ENCODE measurements at places on chromosomes 4 and X.

GRCh38 chrX:30821116-30821515 lies 67.9 kb downstream of the TAB3 start:
- no peak for DNase-seq

- DNase-seq, result no peak
Measured at GRCh38 chrX:133538148-133538547, 122.9 kb upstream of the GPC4 start.

DNA sequence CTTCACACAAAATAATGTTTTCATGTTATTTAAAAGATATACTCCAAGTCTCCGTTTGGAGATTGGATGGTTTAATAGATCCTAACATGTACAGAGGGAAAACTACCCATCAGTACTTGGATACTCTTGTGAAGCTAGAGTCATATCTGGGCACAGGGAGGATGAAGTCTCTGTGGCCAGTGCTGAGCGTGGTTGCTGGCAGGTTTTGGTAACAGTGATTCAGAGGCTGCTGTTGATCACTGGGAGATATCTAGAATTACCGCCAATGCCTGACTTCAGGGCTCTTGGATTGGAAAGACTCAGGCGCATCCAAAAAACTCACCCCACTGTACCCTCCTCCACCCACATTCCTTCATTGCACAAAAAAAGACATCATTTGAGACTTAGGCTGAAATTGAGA lies 107.2 kb upstream of the PGRMC2 start:
- no peak for DNase-seq

DNA sequence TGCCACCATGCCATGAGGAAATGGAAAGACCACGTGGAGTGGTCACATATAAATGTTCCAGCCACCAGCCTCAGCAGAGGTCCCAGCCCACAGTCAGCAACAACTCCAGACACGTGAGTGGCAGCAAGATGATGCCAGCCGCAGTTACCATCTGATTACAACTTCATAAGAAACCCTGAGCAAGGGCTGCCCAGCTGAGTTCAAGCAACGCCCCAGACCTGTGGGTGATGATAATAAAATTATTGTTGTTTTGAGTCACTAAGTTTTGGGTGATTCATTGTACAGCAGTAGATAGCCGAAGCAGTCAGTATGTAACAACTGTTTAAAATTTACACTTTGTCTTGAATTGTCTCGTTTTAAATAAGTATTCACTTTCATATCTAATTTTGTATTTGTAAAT lies 5.8 kb upstream of the CCNG2 start:
- no peak for DNase-seq

- DNase-seq, result no peak
Measured at GRCh38 chrX:10884246-10884645, 226.9 kb upstream of the HCCS start.

GRCh38 chr4:124449881-124450280 lies 262.7 kb downstream of the ANKRD50 start:
- no peak for DNase-seq

DNA sequence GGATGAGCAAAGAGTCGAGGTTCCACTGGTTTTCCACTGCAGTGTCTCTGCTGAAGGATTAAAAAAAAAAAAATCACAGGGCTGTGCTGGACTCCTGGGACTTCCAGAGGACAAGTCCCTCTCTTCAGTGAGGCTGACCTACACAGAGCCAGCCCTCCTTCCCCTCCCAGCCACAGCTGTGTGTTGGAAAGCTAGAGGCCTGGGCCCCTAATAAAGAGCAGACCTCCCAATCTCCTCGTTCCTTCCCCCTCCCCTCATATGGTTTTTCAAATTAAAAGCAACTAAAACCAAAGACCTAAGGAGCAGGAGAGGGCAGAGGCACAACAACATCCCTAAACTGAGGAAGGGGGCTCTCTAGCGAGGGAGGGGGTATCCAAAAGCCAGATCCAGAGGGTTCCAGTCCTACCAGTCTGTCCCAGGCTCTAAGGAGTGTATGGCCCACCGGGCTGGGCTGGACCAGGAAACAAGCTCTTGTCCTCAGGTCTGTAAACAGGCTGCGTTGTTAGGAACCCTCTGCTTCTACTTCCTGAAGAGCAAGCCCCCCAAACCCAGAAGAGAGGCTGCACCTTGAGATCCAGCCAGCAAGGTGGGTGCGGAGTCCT lies 4.0 kb upstream of the PDGFRA start:
- DNase-seq, result no peak

DNA sequence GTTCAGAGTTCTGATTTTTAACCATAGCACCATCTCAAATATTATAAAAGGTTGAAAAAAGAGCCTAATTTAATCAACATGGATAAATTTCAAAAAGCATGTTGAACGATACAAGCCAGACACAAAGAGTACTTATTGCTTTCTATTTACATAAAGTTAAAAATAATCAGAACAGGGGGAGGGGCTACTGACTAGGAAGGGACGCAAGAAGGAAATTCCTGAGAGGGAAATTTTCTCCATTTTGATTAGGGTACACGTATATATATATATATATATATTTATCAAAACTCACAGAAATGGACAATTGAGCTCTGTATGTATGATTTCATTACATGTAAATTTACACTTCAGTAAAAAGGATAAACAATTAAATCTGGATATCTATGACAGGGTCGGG lies 482 bp upstream of the MBTPS2 start:
- DNase-seq, result no peak

DNA sequence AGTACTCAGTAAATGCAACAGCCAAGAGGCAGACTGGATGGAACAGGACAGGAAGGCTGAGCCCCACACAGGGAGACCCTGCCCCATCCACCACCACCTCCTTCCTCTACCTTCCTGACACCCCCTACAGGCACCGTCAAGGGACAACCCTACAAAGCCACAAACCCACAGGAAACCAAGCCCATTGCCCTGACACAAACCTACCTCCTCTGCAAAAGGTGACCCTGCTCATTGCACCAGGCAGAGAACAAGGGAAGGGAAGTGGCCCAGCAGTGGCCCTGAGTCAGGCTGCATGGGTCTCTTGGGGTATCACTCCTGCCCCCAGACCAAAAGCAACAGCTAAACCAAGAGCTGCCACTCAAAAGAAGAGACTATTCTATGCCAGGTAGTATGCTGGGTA lies 21.0 kb downstream of the JAKMIP1 start:
- DNase-seq, result peak; percentile 39

DNA sequence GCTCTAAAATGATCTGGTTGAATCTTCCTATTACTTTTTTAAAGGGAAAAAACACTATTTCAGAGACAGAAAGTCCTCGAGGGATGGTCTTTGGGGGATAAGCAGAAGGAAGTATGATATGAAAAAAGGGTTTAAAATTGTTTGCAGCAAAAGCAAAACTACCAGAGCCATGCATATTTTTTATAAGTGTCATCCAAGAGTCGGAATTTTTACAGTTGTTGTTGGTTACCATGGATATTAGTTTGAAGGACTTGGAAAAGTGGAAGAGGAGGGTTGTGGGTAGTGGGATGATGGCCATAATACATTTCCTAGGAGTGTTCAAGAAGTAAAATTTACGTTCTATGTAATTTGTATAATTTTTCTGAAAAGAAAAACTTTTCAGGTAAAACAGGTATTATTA lies 134.4 kb downstream of the PCDH7 start:
- no peak for DNase-seq

- no peak for DNase-seq
Measured at GRCh38 chr4:159252491-159252890, 149.6 kb downstream of the RAPGEF2 start.

DNA sequence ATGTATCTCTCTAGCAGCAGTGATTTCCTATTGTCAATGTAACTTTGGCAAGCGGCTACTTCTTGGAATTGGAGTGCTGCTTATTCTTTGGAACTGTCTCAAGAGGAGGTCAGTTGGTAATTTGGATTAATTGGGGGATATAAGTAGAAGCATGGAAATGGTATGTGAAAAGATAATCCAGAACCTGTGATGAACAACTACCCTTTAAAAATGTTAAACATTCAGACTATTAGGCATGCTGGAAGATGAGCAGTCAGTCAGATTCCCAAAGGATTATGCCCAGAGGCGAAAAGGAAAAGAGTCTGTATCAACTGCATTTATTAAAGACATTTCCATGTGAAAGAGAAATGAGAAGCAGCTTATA lies 62.5 kb downstream of the SEC24D start:
- no peak for DNase-seq

GRCh38 chrX:41086627-41086932 lies 1.3 kb downstream of the USP9X start:
- no peak for DNase-seq

DNA sequence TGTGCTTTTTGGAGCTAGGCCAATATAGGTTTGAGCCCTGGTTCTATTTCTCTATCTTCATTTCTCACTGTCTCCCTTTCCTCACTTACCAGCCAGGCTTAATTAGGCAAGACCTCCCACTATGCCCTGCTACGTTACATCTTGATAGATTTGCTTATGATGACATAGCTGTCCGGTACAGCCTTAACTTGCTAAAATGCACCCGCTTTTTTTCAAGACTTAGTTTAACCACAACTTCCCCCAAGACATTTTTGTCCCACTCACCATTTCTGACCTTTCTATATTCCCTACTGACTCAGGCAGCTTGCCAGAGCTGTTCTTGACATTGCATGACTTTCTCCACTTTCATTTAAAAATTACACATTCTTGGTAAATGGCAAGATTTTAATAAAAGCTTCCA lies 152.6 kb downstream of the MID1 start:
- no peak for DNase-seq

DNA sequence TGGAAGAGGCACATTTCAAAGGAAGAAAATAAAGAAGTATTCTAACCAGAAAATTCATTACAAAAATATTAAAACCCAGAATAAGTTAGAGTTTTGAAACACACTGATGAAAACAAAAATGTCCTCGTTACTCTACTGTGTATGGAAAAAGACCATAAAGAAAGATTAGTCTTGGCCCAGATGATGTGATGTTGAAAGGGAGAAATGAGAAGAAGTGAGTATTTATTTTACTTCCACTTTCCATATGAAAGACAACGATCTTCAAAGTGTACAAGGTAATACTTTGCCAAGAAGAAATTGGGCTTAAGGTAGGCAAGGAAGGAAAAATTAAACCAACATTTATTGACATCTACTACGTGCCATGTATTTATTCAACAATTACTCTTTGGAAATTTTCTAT lies 48.6 kb upstream of the EMCN start:
- DNase-seq, result no peak

- no peak for DNase-seq
Measured at GRCh38 chr4:5852523-5853202, 40.2 kb downstream of the CRMP1 start.

DNA sequence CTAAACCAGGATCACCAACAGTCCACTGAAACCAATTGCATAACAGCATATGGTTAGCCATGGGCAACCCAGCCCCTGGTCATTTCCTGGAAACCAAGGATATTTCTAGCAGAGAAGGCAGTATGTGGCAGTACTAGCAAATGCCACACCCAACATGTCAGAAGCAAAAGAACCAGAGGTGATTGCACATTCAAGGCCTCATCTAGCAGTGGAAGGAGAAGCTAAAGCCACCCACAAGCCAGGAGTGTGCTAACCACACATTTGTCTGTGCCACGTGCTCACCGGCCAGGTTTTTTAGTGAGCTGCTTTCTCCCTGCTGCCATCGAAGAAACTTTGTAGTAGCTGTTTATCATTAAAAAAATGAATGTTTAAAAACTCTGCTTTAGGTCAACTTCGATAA lies 42.0 kb downstream of the TEC start:
- DNase-seq, result no peak

DNA sequence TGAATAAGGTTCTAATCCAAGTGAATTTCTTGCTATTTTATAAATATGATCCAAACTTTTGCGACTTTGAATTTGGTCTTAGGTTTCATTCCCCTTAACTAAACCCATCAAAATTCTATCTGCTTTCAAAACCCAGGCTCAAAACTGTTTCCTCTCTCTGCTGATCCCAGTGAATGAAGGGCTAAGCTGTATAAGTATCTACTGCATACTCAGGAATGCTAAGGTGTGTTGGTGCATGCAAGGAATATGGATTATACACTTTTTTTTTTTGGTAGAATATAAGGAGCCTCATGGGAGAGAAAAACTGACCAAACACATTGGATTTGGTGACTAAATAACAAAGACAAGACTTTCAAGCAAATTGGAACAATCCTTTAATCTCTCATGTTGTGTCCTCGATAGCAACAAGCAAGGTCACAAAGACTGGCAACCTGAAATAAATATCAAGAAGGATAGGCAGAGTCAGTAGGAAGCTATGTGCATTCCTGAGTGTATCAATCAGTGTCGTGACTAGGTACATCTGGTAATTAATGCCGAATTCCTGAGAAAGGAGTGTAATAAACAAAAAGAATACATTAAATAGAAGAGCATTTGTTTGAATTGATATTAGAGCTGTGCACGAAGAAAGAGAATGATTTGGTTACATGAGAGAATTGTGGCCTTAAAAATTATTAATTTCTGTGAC lies 74.3 kb upstream of the KCTD8 start:
- DNase-seq, result no peak

DNA sequence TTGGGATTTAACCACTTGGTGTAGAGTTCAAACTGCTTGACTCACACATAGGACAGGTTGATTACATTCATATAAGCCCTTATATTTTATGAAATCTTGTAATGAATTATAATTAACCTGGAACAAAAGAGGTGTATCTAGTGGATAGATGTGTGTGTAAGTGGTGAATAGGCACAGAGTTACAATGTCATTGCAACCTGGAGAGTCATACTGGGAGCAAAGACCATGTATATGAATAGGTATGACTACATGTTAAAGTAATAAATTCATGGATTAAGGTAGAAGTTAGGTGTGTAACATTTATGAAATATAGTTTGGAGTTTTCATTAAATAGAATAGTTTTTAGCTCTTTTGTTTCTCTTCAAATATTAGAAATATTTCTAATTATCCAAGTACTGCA lies 26.1 kb downstream of the RAP1GDS1 start:
- no peak for DNase-seq

Data from activated T-cell treated with anti-CD3 and anti-CD28 coated beads, Interleukin-2, amount 50 U/mL, for 24 hours (primary cell).